Glomerular endothelial cell (primary cell): ENCODE measurements at places on chromosomes 7 and 10.

DNA sequence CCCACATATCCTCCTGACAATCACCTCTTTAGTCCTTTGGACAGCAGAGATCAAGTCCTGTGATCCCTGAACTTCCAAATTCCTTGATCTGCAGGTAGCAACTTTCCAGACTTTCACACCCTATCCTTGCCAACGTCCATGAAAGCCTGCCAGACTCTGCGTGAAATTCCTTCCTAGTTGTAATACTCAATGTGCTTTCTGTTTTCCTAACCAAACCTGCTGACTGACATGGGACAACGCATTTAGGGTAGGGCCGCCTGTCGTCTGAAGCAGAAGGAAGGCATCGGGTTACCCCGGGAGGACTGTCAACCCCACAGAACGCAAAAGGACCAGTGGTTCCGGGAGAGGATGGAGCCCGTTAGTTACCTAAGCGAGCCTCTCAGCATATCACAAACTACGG is 23.9 kb downstream of the ITGA8 start:
- DNase-seq = no peak

DNA sequence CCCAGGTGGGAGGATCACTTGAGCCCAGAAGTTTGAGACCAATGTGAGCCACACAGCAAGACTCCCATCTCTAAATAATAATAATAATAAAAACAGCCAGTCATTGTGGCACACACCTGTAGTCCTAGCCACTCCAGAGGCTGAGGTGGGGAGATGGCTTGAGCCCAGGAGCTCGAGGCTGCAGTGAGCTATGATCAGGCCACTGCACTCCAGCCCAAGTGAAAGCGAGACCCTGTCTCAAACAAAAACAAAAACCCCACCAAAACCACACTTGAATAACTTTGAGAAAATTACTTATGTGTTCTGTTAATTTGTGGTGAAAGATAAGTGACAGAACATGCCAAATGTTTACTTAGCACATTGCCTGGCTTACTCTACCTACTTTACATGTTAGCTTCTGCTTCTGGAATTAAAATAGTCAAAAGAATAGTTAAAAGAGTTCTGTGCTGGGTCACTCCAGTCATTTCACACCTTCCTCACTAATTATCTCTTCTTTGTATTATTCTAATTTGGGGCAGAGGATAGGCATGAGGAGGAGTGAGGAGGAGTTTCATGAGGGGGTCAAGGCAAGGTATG is 9.8 kb downstream of the TMEM60 start:
- DNase-seq = no peak

GRCh38 chr10:27355918-27356573 is 115.4 kb upstream of the ACBD5 start:
- DNase-seq = no peak

- no peak for DNase-seq
Observed at GRCh38 chr7:69682518-69682917, 84.2 kb downstream of the AUTS2 start.

GRCh38 chr7:45026013-45026412 is 26.0 kb downstream of the CCM2 start:
- DNase-seq = no peak

- peak; percentile 3 for DNase-seq
Observed at GRCh38 chr10:113454341-113455061, 98.4 kb upstream of the HABP2 start.
